HAP-1 (cell line): ENCODE measurements at places on chromosomes 11 and 22.

- no peak for DNase-seq
Observed at GRCh38 chr11:42034826-42035225, 575.4 kb upstream of the LRRC4C start.

DNA sequence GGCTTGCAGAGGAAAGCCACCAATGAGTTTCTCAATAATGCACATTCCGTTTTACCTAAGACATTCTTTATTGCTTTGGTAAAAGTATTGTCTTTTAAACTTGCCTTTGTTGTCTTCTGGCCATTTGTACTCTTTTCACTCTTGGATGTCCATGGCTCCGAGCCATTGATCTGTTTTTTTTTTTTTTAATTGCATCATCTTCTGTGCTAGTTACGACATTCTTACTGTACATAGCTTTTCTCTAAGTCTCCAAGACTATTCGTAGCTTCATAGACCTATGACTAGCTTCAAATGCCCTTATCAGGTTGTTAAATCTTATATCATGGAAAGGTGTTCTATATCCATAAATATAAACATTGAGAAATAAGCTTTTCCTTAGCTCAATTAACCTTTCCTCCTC, 1522.6 kb downstream of the FAM181B start:
- DNase-seq: no peak

GRCh38 chr22:30564761-30565119, 9.7 kb downstream of the GAL3ST1 start:
- DNase-seq: no peak

DNA sequence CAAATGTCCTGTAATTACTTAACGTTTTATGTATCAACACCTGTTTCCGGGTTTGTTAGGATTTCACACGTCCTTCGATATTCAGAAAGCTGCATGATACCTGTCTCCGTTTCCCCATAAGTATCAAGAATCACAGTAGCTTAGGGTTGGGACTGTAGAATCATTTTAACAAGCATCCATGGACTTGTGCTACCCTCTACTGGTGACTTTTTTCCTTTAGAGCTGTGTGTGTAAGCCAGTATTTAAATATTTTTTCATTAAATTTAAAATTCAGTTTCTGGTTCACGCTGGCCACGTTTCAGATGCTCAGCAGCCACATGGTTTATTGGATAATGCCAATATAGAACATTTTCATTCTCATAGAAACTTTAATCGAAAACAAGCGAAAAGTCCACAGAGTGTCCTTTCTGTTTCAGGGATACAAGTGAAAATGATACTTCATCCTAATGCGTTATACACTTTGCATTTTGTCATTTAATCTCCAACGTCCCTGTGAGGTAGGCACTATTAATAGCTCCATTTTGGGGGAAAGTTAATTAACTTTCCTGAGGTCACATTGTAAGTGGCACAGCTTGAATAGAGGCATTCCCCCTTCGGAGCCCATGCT, 61.5 kb upstream of the SLC25A18 start:
- DNase-seq: peak; percentile 48

DNA sequence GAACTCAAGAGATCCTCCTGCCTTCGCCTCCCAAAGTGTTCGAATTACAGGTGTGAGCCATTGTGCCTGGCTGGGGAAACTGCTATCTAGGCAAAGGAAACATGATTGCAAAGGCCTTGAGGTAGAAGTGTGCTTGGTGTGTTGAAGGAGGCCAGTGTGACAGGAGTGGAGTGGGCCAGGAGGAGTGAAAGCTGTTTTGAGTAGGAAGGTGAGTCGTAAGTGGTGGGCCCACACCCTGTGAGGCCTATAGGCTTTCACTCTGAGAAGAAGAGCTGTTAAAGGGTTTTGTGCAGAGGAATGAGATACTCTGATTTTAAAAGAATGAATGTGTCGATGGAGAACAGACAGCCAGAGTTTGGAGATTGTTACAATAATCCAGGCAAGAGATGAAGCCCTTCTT, 43.4 kb downstream of the WEE1 start:
- DNase-seq: no peak

GRCh38 chr11:398826-399225, 4.8 kb downstream of the PKP3 start:
- no peak for DNase-seq

DNA sequence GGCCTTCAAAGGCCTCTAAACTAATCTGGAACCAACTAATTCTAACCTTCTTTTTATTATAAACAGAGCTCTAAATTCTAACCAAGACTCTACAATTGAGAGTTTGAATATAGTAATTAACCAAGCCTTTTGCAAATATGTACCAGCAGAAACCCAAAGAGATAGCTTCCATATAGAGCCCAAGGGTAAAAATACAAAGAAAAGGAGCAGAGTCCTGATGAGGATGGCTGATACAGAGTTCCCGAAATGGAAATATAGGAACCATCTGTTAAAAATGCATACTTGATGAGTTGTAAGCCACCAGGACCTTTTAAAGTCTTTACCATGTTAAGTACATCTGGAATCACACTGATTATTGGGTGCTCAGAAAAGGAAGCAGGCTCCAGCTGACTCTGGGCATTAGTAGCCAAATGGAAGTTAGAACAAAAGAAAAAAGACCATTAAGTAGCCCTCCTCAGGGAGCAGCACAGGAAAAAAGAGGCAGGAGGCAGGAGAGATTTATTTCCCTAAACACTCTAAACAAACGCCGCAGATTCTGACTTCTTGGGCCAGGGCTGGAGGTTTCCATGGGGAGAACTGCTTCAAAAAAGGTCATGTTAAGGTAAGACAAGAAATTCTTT, 463.1 kb upstream of the FAT3 start:
- no peak for DNase-seq

GRCh38 chr11:76493626-76494539, 49.1 kb downstream of the EMSY start:
- DNase-seq: no peak

DNA sequence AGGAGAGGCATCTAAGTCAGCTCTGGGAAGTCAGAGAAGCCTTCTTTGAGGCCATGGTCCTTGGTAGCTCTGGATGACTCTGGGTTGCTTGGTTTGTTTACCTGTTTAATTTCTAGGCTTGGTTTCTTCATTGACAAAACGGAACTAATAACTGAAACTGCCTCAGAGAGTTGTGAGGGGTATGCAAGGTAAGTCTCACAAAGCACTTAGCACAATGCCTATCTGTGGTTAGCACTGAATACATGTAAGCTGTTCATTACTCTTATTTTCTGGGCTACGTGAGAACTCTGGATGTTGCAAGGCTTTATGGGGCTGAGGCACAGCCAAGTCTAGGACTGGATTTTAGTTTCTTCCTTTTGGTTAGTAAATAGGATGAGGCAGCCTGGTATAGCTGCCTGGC, 225.8 kb upstream of the NCAM1 start:
- no peak for DNase-seq

DNA sequence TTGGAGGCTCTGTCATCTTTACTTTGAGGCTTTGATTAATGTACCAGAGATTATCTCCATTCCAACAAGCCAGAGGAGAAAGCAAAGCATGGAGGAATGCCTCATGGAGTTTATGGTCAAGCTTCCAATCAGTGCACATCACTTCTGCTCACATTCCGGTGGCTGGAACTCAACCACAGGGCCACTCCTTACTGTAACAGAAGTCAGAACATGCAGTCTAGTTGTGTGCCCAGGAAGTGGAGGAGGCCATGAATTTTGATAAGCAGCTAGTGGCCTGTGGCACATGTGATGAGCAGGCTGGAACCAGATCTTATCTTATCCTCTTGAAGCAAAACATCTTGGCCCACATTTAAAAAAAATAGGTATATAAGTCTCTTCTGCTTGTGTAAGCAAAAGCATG, 258.9 kb upstream of the ARHGAP20 start:
- DNase-seq: no peak

DNA sequence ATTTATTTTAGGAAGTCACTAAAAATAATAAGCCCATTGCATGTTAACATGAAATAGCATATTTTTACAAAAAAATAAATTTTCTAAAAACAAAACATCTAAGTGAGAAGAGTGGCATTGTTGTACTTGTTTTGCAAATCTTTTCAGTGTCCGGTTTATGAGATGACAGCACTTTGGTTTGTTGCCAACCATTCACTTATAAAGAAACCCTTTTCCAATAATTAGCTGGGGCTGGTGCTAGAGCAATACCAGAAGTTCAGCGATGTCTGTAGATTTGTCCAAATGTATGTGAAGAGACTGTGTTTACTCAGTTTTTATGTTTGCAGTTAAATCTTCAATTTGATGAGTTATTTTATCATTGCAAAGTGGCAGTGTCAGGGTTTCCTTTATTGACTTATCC, 22.1 kb upstream of the KRTAP5-7 start:
- DNase-seq: no peak

DNA sequence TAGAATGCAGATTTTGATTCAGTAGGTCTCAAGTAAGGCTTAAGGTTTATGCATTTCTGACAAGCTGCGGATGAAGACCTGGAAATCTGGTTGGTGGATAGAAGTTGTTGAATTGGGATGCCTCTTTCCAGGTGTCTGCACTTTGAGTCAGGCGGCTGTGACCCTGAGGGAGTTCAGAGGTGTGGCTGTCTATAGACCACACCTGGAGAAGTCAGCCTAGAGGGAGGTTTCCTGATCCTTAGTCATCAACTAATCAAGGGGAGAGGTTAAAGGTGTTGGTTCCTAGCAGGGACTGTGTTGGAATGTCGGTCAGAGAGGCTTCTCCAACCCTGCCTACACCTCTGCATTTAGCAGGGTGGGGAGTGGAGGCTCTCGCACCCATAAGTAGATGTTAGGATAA, 8.0 kb downstream of the GLB1L2 start:
- no peak for DNase-seq

- DNase-seq: peak; percentile 14
Observed at GRCh38 chr22:33917744-33918406, 2.4 kb downstream of the LARGE1 start.

DNA sequence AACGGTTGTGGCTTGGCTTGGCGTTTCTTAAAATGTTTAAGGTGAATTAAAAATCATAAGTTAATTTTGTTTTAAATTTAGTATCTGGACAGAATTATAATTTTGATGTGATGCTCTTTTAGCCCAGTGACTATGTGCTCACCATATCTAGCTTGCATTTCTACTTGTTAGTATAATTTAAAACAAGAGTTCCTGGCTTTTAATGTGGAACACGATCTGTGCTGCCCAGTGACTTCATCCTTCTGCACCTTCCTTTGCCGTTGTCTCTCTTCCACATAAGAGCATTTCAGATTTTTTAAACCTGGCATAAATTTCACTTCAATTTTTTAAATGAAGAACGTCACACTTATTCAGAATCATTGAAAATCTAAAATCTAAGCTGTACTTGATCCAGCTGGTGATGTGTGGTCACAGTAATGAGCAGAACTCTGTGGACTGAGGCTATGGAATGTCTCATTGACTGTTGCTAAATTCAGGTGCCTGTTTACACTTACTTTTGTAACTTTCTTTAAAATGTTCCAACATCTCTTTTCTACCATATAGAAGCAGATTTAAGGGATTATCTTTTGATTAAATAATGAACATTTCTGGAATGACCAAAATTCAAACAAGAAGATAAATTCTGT, 75.4 kb upstream of the ADSL start:
- DNase-seq: no peak

DNA sequence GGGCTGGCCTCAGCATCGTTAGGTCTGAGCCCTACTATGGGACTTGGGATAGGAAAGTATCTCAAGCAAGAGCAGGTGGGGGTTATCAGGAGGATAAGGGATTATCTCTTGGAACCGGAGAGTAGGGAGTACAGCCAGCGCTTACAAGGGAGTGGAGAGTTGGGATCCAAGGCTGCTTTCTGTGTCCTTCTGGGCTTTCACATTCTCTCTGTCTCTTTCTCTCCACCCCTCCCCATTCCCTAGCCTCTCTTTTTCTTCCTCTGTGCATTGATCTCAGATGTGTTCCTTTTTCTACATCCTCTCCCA, 170.2 kb downstream of the BUD13 start:
- DNase-seq: no peak

- DNase-seq: no peak
Observed at GRCh38 chr11:74678041-74678440, 53.2 kb downstream of the CHRDL2 start.

DNA sequence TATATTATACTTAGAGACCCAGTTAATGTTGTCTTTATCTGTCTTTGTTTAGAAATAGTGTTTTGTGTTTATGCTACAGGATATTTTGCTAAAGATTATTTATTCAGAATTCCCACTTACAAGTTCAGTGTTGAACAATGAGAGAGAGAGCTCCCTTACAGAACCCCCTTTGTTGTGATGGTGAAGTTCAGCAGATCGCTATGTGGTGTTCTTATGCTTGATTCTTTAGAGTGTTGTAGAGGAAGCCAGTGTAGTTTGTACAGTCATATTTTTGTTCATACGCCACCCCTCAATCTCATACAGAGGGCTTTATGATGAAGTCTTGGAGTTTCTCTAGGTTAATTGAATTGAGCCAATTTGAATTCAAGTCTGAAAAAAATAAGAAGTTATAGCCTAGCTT, 150.2 kb downstream of the TMEM135 start:
- no peak for DNase-seq

GRCh38 chr11:134124660-134125451, 56.0 kb downstream of the JAM3 start:
- no peak for DNase-seq

- DNase-seq: no peak
Observed at GRCh38 chr11:23391031-23391430, 530.8 kb upstream of the CCDC179 start.

GRCh38 chr22:46414704-46415103, 79.2 kb downstream of the TRMU start:
- no peak for DNase-seq

DNA sequence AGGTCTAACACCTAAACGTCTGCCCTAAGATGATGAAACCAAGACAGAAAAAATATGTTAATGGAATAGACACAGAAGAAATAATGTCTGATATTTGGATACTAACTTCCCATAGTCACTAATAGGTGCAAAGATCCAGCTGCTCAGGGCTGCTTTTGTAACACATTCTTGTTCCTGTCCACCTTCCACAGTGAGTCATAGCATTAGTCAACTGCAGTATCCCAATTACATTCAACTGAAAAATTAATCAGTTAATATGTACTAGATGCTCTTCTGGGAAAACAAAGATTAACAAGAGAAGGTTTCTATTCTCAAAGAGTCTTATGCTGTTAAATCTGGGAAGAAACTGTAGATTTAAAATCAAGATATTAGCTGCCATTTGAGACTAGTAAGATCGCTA, 47.6 kb downstream of the HEPHL1 start:
- DNase-seq: no peak

DNA sequence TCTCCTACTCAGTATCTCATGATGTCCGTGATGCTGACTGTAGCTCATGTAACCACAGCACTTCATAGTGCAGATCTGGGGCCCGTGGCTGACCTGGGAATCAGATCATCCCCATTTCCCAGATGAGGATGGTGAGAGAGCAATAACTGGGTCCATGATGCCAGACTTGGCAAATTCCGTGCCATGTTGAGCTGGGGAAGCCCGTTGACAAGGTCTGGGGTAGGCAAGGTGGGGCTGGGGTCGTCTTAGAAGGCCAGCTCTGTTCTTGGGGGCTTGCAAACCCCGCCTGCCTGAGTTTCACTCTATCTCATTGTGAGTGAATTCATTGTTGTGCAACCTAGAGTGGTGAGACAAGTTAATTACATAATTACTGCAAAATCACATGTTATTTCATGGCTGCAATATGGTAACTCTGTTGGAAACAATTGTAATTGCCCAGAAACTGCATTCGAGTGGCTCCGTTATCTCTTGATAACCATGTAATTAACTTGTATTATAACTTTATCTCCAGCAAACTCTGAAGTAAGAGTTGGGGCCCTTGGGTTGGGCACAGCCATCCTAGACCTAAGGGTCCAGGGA, 41.7 kb downstream of the LMO1 start:
- no peak for DNase-seq

- peak; percentile 48 for DNase-seq
Observed at GRCh38 chr22:42321908-42322561, 51.6 kb upstream of the TCF20 start.
